ENCODE measurements at places on chromosomes 12 and 14.

DNA sequence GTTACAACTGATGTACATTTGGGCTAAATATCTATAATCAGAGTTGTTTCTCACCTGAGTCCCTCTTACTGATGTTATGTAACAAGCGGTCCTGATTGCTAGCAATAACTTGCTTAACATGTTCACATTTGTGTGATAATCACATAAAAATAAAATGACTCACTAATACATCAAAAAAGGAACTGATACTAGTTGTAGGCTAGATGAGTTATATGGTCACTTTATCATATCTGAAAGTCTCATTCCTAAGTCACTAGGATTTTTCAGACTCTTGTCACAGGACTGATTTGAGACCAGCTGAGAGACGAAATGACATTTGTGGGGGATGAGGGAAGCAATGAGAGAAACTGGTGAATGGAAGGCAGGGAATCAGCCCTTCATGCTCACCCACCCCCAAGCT, 34.3 kb downstream of the NKX2-1 start:
- no peak for DNase-seq

DNA sequence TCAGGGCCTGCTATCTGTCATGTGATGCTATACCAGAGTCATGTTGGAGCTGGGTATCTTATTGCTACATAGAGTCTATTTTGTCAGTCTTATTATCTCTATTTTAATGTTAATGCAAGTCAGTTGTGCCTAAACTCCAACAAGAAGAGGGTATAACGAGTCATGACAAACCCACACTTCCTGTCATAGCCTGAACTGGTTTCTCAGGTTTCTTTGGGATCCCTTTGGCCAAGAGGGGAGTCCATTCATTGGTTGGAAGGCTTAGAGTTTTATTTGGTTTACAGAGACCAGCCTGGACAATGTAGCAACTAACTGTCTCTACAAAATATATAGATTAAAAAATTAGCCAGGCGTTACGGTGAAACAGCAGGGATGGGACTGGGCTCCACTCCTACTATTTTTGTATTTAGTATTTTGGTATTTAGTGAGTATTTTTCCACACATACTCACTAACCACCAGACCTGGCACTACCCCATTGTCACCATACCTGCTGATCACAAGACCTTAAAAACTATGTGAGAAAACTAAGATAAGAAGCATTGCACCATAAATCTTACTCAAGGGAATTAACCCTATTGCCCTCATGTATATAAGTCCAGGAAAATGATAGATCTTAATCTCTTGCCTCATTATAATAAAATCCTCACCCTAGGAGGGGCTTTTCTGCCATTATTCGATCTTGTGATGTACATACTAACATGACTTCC, 387.5 kb downstream of the IPO8 start:
- DNase-seq = no peak

- no peak for DNase-seq
Observed at GRCh38 chr12:56151672-56152131, 685 bp upstream of the MYL6B start.

DNA sequence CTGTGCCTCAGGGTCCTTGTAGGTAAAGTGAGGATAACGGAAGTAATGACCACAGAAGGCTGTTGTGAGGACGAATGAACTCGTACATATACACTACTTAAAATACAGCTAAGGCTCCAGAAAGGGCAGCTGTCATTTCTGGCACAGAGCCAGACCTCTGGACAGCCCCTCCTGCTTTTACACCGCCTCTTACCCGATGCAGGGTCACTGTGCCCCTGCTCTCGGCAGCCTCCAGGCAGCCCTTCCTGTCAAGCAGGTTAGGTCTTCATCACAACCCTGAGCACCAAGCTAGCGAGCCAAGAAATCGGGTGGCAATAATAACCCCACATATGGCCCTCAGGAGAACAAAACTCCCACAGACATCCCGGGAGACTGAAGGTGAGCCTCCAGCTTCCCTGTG, 8.5 kb downstream of the TMEM229B start:
- no peak for DNase-seq

- no peak for DNase-seq
Observed at GRCh38 chr14:31968956-31969698, 108.0 kb upstream of the ARHGAP5 start.

DNA sequence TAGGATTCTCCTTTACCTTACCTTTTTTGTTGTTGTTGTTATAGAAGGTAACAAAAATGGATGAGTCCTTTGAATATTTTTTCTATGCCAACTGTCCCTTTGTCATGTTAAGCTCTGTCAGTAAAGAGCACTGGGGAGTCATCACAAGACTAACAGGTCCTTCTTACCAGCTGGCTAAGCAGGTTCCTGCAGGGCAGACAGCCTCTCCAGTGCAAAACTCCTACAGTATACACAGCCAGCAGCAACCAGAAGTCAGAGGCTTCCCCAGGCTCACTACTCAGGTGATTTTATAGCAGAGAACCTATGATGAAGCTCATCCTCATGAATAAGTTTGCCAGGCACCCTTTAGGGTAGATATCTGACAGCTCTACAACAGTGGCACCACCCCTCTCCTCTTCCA, 271.1 kb downstream of the RERGL start:
- DNase-seq = no peak

GRCh38 chr14:100755649-100756048, 29.0 kb downstream of the DLK1 start:
- DNase-seq = no peak

- no peak for DNase-seq
Observed at GRCh38 chr12:92229381-92229780, 83.7 kb upstream of the BTG1 start.

GRCh38 chr12:67035121-67035520, 234.0 kb upstream of the CAND1 start:
- DNase-seq = no peak

DNA sequence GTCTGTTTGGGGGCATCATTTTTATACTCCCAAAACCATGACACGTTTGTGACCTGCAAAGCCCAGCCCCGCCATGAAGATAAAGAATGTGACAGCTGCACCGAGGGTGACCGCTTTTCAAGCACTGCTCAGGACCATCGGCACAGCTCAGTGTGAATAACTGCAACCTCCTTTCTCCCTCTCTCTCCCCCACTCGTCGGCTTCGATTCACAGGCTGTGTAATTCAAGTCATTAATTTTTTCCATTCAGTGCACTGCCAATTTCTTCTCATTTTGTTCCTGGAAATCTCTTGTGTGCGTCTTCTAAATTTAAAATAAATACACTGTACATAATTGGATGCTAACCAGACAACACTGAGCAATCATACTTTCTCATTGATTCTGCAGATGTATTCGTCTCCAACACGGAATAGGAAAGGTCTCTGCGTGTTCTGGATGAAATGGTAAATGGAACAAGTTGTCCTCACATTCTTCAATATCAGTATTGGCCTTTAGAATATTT, 260.8 kb downstream of the TTC8 start:
- no peak for DNase-seq

GRCh38 chr14:50808053-50808452, 22.9 kb downstream of the NIN start:
- DNase-seq = no peak

DNA sequence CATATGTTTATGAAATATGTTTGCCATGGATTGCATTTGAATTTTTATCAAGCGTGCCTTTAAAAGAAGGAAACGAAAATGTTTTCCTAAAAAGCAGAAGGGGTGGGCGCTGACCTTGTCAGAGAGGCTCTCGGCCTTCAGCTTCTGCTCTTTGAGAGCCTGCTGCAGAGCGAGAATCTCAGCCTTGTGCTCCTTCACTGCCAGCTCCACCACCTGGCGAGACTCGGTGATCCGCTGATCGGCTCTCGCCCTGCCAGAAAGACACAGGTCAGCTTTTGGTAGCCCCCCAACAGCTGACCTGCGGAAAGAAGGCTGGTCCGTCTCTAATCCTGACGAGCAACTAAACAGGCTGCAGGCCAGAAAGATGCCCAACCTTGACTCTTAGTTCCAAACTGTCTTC, 62.4 kb downstream of the PRKAB1 start:
- no peak for DNase-seq

DNA sequence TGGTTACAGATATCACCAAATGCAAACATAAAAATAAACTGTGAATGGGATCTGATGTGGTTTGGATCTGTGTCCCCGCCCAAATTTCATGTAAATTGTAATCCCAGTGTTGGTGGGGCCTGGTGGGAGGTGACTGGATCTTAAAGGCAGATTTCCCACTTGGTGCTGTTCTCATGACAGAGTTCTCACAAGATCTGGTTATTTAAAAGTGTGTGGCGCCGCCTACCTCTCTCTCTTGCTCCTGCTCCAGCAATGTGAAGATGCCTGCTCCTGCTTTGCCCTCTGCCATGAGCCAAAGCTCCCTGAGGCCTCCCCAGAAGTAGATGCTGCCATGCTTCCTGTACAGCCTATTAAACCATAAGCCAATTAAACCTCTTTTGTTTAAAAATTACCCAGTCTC, 47.8 kb downstream of the SLC25A21 start:
- DNase-seq = no peak

- DNase-seq = no peak
Observed at GRCh38 chr12:15699886-15700285, 89.3 kb downstream of the EPS8 start.

DNA sequence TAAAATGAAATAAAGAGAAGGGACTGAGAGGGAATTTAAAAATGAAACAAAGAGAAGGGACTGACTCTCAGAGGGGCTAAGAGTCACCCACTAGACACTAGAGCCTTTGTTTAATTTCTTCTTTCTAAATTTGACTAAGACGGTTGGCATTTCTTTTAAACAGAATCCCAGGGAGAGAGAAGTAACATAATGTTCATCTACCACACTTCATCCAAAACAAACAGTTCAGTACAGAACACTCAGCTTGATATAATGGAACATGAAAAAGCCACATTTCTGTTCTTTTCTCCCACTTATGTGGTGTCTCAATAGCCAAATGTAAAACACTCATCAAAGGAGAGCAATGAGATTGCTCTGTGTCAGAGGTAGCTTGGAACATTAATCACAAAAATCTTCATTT, 10.1 kb upstream of the NT5DC3 start:
- DNase-seq = no peak

- DNase-seq = no peak
Observed at GRCh38 chr12:62581288-62582064, 114.8 kb downstream of the MON2 start.

DNA sequence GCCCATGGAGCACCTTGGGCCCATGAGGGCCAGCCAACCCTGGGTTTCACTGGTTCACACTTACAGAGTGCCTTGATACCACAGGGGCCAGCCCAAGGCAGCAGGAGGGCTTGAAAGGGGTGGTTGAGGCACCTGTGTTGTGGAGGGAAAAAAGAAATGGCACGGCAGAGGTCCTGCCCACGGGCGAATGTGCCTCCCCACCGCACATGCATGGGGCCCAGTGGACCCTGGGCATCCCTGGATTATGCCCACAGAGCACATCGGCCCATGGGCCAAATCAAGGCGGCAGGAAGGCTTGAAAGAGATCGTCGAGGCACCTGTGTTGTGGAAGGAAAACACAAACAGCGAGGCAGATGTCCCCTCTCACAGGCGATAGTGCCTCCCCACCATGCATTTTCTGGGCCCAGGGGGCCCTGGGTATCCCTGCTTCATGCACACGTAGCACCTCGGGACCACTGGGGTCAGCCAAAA, 378.1 kb downstream of the ALG10 start:
- DNase-seq = no peak

GRCh38 chr12:89348894-89349699, 3.2 kb downstream of the DUSP6 start:
- no peak for DNase-seq

- no peak for DNase-seq
Observed at GRCh38 chr14:56299306-56299984, 181.2 kb downstream of the PELI2 start.

- no peak for DNase-seq
Observed at GRCh38 chr14:91218014-91218413, 26.5 kb downstream of the GPR68 start.

GRCh38 chr14:98172243-98172778, 1099.7 kb downstream of the BCL11B start:
- DNase-seq = no peak

- no peak for DNase-seq
Observed at GRCh38 chr12:25980035-25980434, 21.6 kb downstream of the RASSF8 start.

DNA sequence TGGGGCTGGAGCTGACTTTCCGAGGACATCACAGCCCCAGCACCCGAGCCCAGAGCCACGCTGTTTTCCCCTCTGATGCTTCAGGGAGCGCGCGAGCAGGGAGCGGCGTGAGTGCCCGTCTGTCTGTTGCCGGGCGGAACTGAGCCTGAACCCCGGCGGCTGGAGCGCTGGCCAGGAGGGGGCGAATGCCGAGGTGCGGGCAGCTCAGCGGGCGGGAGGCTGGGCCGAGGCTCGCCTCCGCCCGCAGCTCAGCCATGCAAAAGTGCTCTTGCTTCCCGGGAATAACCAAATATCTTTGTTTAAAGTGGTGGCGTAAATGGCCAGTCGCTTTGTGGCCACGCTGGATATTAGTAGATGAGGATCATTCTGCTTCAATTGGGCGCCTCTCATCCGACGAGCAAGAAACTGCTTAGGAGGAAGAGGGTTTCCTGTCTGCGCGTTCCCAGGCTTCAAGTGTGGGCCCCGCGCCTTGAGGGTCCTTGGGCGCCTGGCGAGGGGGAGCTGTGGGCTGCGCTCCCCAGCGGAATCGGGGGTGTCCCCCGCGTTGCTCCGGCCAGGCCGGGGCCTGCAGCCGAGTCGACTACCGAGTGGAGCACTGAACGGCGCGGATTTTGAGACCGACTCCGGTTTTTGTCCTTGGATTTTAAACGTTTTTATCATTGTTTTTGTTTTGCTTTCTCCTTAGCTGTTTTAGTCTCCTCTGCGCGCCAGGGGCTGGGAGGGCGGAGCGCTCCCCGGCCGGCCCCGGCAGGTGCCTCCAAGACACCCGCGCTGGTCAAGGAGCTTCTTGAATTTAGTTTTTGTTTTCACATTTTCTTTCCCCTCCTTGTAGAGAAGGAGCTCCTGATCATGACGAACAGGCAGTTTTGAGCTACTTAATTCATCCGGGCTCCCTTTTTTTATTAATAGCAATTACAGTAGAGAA, 831 bp upstream of the NKX2-1 start:
- no peak for DNase-seq

DNA sequence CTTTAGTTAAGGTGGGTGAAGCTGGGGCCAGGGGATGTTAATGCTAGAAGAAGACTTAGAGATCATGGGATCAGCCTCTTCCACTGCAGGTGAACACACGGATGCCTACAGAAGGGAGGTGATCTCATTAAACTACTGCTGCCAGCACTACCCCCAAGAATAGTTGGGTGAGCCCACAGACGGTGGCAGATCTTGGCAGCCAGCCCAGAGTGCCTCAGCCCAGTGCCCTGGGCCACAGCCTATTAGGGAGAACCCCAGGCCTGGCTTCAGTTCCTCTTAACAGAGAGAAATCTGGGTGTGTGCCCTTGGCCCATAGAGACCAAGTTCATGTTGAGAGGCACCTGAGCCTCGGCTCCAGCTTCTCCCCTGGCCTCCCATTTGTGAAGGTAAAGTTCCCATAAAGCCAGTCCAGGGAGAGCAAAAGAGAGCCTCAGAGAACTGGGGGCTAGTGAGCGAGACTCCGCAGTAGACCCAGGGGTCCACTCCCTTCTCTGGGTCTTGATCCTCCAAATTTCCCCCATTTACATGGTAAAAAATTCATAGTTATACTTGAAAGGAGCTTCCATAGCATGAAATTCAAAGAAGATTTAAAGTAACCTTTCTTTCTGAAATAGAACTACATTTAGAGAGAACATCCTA, 125.0 kb upstream of the CCND2 start:
- DNase-seq = no peak

GRCh38 chr12:106629797-106630659, 47.2 kb downstream of the RFX4 start:
- no peak for DNase-seq
